Hematopoietic multipotent progenitor cell treated with erythropoietin and hydrocortisone succinate and interleukin-3 and kit ligand, for 8 days (in vitro differentiated cells): ENCODE measurements at places on chromosomes 6 and 20.

GRCh38 chr6:91796603-91797002, 1209.7 kb upstream of the MAP3K7 start:
- no peak for DNase-seq

DNA sequence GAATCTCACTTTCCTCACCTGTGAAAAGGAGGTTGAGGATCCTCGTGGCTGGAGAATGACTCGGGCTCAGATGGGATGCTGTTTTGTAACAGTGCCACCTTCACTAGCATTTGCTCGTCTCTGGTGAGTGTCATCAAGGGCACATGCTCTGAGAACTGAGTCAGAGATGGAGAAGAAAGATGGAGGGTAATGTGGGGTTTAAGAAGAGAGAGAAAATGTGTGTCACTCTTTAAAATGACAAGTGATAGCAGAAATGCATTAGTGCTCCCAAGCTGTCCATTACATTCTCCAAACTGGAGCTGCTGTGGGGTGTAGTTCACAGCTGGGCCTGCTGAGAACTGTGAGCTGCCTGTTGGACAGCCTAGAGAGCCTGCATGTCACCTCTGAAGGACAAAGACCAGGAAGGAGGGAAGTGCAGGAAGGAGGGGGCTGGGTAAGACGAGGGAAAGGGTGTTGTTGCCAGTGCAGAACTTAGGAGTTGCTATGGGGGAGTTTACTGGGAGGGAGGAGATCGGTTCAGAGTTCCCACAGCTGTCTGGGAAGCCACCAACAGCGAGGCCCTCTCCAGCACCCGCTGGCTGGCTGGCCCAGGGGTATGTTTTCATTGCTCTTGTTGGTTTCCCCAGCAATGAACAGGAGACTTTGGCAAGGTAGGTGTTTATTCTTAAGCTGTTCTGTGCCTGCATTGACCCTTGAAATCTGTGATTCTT, 19.8 kb downstream of the GMPR start:
- no peak for DNase-seq

DNA sequence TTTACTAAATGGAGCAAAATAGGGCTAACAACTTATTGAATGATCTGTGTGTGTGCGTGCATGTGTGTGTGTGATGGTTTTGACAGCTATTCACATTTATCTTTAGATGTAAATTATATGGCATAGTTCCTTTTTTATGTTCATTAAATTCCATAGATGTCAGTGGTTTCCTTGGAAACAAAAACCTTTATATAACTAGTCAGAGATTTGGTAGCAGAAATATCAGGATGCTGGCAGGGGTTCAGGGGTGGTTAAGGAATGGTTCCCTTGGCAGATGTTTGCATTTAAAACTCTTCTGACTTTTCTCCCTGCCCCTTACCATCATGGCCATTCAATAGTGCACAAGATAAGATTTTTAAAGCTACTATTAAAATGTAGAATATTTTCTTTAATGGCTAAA, 256.6 kb downstream of the PLCB1 start:
- DNase-seq = no peak

GRCh38 chr6:110029144-110029543, 51.0 kb downstream of the GPR6 start:
- no peak for DNase-seq

- DNase-seq = no peak
These were observed 35.1 kb upstream of the ANKEF1 start for GRCh38 chr20:9999645-10000044.

DNA sequence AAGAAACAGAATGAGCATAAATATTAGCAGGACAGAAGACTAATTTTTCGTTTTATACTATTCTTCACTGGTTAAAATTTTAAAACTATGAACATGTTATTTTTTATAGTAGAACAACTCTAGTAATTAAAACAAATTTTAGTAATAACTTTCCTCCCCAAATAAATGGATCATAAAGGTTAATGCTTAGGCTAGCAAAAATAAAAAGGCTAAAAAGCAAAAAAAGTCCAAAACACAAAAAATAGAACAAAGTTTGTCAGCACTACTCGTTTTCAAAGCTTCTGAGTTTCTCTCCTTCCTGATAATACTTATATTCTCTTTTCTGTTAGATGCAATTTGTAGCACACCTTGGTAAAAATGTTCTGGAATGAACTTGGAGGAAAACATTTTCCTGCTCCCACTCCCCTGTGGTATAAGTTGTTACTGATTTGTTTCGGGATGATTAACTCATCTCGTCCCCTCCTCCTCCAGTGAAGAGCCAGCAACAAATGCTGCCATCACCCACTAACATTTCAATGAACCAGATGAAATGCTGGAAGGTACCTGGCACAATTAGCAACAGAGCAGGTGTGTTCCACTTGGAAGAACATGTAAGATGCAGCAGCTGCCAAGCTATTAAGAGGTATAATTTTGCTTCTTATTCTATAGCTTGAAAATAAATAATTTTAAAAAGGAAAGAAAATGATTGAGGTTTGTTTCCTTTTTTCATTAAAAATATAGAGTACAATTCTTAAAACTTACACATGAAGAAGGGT, 130.5 kb downstream of the MYB start:
- no peak for DNase-seq

GRCh38 chr6:80642452-80642851, 536.0 kb downstream of the BCKDHB start:
- no peak for DNase-seq

DNA sequence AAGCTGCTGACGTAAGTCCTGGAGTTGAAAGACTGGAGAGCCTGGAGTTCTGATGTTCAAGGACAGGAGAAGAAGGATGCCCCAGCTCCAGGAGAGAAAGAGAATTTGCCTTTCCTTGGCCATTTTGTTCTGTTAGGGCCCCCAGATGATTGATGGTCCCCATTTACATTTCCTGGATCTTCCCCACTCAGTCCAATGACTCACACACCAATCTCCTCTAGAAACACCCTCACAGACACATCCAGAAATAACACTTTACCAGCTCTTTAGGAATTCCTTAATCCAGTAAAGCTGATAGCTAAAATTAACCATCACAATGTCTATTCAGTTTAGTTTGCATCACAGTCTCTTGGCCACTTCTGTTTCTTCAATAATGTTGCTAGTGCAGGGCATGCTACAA, 260.2 kb upstream of the IRAK1BP1 start:
- DNase-seq = no peak

- DNase-seq = no peak
These were observed 121.3 kb downstream of the PHACTR3 start for GRCh38 chr20:59725476-59726280.

DNA sequence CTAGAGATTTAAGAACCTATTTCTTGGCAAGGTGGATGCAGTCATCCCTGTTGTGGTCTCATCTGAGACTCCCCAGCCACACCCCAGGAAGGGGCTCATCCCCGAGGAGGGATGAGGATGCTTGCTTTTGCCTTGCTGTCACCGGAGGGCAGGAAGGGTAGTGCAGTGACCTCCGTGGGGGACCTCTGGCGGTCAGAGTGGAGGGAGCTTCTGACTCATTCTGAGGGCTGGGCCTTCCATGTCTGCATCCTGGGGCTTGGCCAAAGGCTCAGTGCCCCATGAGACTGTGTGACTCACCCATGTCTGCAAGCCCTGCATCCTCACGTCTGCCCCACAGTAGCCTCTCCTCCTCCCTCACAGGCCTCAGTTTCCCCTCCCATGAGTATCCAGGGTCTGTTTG, 38.7 kb downstream of the UQCC2 start:
- peak; percentile 51 for DNase-seq

DNA sequence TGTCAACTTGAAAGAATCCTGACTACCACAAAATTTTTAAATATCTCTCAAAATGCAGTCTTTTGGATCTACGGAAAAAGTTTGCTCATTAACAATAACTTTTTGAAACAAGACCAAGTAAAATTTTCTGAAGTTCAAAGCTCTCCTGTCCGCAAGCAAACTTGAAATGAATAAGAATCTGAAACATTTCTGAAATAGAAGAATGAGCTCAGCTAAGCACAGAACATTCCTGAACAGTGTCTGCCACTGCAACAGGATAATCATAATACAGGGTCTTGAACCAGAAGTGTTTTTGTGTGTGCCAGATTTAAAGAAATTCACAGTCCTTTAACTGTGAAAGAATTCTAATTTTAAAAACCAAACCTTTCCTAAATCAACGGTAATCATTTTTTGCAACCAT, 49.1 kb upstream of the TASP1 start:
- DNase-seq = no peak

- no peak for DNase-seq
These were observed 8.5 kb downstream of the STAU1 start for GRCh38 chr20:49179368-49180277.

DNA sequence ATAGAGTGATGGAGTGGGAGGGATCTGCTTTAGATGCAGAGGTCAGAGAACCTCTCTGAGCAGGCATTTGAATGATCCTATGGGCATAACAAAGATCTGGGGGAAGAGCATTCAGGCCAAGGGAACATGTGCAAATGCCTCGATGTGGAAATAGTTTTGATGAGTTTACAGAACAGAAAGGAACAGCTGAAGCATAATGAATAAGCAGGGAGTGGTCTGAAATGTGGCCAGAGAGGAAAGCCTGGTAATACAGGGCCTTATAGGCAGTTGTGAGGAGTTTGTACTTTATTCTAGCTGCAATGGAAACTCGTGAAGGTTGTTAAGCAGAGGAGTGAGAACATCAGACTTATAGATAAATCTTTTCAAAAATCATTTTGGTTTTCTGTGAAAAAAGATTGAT, 33.0 kb upstream of the ME1 start:
- no peak for DNase-seq

DNA sequence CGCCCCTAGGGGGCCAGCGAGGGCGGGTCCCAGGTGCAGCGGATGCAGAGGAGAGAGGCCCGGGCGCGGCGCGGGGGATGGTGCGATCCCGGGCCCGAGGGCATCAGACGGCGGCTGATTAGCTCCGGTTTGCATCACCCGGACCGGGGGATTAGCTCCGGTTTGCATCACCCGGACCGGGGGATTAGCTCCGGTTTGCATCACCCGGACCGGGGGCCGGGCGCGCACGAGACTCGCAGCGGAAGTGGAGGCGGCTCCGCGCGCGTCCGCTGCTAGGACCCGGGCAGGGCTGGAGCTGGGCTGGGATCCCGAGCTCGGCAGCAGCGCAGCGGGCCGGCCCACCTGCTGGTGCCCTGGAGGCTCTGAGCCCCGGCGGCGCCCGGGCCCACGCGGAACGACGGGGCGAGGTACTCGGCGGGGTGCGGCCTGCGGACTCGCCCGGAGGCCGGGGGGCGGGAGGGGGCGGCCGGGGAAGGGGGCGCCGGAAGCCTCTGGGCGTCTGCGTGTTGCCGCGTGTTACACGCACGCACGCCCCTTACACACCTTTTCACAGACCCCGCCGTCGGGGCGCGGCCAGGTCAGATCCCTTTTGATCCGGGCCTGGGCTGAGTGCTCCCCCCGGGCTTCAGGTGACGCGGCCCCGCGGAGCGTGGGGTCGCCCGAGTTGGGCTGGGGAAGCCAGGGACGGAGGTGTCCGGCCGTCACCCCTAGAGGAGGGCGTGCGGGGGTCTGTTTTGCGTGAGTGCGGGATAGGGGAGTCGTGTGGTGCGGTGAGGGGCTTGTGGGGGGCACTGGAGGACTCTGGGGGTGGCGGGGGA, 412 bp downstream of the TRIB3 start:
- DNase-seq = peak; percentile 35

DNA sequence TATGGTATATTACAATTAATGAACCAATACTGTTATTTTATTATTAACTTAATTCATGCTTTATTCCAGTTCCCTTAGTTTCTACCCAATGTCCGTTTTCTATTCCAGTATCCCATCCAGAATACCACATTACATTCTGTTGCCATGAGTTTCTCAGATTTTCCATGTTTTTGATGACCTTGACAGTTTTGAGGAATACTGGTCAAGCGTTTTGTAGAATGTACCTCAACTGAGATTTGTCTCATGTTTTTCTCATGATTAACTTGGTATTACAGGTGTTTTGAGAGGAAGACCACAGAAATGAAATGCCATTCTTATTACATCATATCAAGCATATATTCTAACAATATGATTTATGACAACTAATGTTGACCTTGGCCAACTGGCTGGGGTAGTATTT, 23.8 kb upstream of the ESR1 start:
- no peak for DNase-seq

GRCh38 chr20:51760905-51761546, 7.2 kb downstream of the ATP9A start:
- DNase-seq = no peak

GRCh38 chr6:11766043-11766442, 12.6 kb downstream of the ADTRP start:
- DNase-seq = no peak

- DNase-seq = no peak
These were observed 45.1 kb upstream of the PNRC1 start for GRCh38 chr6:89035252-89036101.

DNA sequence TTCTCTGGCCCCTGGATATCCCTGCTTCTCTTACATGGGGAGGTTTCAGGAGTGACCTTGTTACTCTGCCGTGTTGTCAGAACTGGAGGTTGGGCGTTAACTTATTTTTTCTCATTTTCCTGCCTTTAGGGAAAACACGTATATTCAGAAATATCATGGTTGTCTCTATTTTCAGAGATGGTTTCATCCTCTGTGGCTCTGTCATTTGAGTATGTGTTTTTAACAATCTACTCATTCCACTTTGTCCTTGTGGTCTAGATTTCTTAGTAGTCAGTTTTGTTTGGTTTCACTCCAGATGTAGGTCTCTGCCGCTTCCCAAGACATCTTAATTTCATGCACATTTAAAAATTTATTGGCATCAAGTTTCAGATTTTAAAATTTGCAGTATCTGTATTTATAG, 45.9 kb downstream of the KCNS1 start:
- DNase-seq = no peak

DNA sequence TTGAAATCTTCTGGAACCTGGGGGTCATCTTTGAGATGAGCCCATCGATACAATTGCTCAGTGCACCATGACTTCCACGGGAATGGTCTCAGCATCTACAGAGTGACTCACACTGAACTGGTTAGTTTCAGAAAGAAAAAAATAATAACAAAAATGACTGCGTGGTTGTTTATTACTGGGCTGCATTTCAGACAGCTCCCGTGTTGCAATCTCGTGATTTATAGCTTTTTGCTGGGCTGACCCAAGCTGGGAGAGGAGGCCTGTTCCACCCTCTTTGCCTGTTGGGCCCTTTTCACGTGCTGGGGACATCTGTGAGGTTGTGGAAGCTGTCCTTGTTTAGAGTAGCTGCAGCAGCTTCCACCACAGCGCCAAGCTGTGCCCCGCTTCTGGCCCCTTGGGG, 225.5 kb downstream of the BMP7 start:
- no peak for DNase-seq

GRCh38 chr6:99091985-99092384, 144.2 kb upstream of the FBXL4 start:
- no peak for DNase-seq
